Lung microvascular endothelial cell (primary cell): ENCODE measurements at places on chromosomes 5 and 9. TPM values are rescaled to one million over a fixed set of nuclear protein-coding genes. Genes with fewer than 3 reads are reported as not detected.
A peak's percentile ranks its signal among the peaks of the same experiment; 100 is the strongest.

- no peak for DNase-seq
Measured at GRCh38 chr9:135254176-135255032, 166.9 kb downstream of the OLFM1 start.

GRCh38 chr5:10393491-10393890 lies 40.0 kb downstream of the MARCHF6 start:
- DNase-seq: no peak

IL3 gene
- total RNA-seq: not detected in 2 replicates

GRCh38 chr9:5712651-5713390 lies 83.9 kb downstream of the RIC1 start:
- DNase-seq: no peak

DNA sequence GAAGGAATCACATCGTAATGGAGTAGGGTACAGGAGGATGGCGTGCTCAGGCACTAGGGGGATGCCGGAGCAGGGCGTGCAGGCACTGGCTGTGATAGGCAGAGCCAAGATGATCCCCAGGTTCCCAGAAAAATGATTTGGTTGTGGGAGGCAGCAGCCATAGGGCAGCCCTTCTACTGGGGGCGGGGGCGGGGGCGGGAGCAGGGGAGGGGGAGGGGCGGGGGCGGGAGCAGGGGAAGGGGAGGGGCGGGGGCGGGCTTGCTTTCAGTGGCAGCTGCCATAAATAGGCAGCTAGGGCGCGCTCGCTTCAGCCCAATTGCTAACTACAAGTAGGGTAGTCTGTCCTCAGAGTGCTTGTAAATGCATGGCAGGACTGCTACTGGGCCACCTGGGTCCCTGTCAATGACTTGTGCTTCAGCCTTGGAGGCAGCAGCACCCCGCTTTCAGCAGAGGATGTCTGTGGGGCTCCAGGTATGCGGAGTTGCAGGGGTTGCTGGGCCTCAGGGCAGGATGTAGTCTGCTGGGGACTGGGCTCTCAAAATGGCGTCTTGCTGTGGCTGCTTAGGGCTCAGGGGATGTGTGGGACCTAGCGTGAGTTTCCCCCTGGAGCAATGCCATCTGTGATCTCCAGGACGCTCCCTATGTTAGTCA lies 354.3 kb downstream of the RAB3C start:
- no peak for DNase-seq

CARD6 gene
- 27.0 and 50.6 TPM in 2 replicates for total RNA-seq

TMEFF1 gene
- total RNA-seq: 10.5 and 11.5 TPM in 2 replicates

DNA sequence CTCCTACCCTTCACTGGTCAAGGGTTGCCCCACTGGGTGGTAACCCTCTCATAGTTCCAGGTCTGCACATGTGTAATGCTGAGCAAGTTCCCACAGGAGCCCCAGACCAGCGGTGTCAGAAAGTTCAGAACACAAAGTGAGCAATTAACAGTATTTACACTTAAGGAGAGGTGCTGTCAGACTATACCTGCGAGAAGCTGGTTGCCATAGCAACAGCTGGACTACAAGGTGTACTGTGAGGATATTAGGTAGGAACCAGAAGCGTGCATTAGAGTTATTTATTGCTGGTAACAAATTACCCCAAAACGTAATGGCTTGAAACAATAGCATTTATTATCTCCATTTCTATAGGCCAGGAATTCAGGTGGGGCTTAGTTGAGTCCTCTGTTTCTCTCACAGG lies 317.0 kb upstream of the RPS23 start:
- no peak for DNase-seq

- peak; percentile 57 for DNase-seq
Measured at GRCh38 chr9:110135846-110136245, 72.1 kb downstream of the C9orf152 start.

IFNK gene
- total RNA-seq: not detected in 2 replicates

- DNase-seq: no peak
Measured at GRCh38 chr9:124102363-124102762, 90.8 kb downstream of the LHX2 start.

ARL14EPL gene
- under 0.01 TPM in 2 replicates for total RNA-seq

HAVCR1 gene
- not detected in 2 replicates for total RNA-seq

- no peak for DNase-seq
Measured at GRCh38 chr5:160976181-160976580, 124.2 kb upstream of the ATP10B start.

TAF11L10 gene
- total RNA-seq: not detected in 2 replicates

DNA sequence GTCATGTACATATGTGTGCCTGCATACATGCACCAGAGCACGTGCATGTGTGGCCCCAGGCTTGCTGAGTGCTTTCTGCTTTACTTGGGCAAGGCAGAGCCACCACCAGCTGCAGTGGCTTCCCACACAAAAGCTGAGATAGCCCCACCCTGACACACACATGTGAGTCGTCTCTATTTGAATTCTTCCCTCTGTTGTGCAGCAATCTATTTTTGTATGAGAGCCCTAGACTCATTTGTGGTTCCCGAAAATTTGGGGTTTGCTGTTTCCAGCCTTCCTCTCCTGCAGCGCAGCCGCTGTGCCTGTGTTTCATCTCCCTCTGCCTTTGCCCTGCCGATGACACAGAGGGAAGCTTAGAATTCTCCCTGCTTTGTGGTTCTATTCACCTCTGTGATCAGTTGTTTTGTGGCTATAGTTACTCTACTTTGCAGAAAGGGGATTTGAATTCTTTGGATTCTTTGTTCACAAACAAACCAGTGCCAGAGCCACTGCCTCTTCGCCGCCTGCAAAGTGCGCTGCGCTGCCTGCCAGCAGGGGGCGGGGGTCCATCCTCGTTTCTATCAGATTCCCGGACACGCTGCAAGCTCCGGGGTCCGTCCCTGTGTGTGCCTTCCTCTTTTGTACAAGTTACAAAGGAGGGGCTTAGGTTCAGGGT lies 95.8 kb upstream of the DAP start:
- DNase-seq: peak; percentile 45

C1QTNF2 gene
- total RNA-seq: under 0.01 and 0.20 TPM in 2 replicates

AQP7 gene
- total RNA-seq: not detected in 2 replicates

GRXCR2 gene
- not detected in 2 replicates for total RNA-seq

DNA sequence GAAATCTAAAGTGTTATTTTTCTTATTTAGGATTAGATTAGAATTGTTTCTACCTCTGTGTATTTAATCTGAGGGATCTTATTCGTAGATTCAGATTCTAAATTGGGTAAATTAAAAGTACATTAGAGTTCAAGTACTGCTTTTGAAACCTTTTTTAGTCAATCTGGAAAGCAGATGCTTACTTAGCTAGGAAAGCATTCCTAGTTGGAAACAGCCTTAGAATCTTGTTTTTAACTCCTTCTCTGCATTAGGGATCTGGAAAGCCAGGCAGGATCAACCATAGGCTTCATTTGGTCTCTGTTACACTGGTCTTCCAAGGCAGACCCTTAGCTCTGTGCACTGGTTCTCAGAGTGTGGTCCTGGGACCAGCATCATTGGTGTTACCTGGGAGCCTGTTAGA lies 247.4 kb downstream of the NR3C1 start:
- DNase-seq: no peak

DNA sequence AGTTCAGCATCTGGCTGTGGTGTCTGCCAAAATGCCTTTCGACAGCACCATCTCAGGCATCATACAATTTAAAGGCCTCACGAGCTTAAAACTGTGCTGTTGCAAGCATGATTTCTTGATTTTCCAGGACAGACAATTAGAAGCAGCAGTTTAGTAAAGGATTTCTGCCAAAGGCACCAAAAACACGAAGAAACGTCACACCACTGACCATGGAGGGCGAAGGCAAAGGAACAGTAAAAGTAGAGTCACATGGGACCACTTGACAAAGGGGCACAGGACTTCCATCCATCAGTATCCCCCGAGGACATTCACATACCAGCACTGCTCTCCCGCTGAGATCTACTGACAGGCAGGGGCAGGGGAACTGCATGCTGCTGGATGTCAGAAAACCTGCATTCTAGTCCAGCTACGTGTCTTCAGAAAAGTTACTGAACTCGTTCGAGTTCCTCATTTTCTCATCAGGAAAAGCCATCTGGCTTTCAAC lies 70.4 kb upstream of the FBXW11 start:
- no peak for DNase-seq

DNA sequence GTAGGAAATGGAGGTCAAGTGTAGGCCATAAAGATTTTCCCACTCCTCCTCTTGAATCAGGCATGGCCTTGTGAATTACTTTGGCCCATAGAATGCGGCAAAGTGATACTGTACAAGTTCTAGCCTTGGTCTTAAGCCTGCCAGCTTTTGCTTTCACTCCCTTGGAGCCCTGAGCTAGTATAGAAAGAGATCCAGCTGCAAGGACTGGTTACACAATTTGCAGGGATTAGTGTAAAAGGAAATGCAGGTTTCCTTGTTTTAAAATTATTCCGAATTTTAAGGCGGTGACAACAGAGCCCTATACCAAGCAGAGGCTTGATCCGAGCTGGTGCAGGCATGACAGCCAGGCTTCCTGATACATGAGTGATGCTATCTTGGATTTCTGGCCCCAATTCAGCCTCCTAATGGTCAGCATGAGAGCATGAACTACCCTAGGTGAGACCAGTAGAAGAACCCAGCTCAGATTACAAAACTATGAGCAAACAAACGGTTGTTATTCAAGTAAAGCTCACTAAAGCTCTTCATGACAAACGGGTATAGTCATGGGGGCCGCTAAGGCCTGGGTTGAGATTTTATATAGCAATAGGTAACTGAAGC lies 257.9 kb downstream of the DOCK8 start:
- DNase-seq: no peak

GRCh38 chr5:132746954-132747615 lies at the start of gene CCNI2:
Gene CCNI2, plus strand, starts transcription at chr5:132747426. Its CDS starts 70 bp downstream, at chr5:132747496.
- peak; percentile 28 for DNase-seq

DNA sequence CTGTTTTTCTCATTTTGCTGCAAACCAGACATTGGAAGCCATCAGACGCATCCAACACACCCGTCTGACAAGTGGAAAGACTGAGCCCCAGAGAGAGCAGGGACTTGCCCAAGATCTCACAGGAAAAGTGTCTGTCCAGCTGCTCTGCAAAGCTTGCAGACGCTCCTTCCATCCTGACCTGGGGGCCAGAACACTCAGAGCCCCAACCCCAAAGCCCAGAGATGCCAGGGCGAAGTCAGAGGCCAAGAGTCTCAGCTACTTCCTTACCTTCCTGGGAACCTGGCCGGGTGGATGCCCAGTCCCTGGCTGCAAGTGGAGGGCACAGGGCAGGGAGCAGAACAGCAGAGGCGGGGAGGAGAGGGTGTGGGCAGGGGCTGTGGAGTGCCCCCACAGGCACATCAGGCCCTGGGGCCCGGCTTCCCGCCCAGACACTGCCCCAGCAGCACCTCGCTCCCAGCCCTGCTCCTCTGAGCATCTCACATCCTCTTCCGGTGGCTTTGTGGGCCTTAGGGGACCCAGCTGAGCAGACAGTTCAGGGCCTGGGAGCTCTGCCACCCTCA lies 9.7 kb upstream of the RALGDS start:
- no peak for DNase-seq

- no peak for DNase-seq
Measured at GRCh38 chr5:63351164-63351563, 611.1 kb downstream of the HTR1A start.

NUTM2F gene
- total RNA-seq: not detected in 2 replicates

GRCh38 chr9:69877852-69878514 lies 57.4 kb downstream of the CFAP95 start:
- DNase-seq: peak; percentile 69

- DNase-seq: no peak
Measured at GRCh38 chr5:68191083-68191791, 24.3 kb upstream of the PIK3R1 start.

- DNase-seq: peak; percentile 97
Measured at GRCh38 chr9:94726495-94727191, at the start of gene AOPEP. Gene AOPEP, plus strand, starts transcription at chr9:94726699. Its CDS starts 33,085 bp downstream, at chr9:94759784.

- DNase-seq: no peak
Measured at GRCh38 chr9:130348341-130348740, 82.8 kb downstream of the HMCN2 start.

- no peak for DNase-seq
Measured at GRCh38 chr5:107674655-107675054, 3.9 kb upstream of the EFNA5 start.

- no peak for DNase-seq
Measured at GRCh38 chr5:9316733-9317132, 229.1 kb downstream of the SEMA5A start.

- DNase-seq: no peak
Measured at GRCh38 chr9:100465761-100466160, 7.2 kb upstream of the TMEFF1 start.

- no peak for DNase-seq
Measured at GRCh38 chr9:115730845-115731244, 422.7 kb upstream of the PAPPA start.

MAP1B gene
- 41.1 and 41.4 TPM in 2 replicates for total RNA-seq

ZFP2 gene
- total RNA-seq: 0.79 and 1.1 TPM in 2 replicates

FIBCD1 gene
- total RNA-seq: not detected in 2 replicates

- peak; percentile 65 for DNase-seq
Measured at GRCh38 chr9:136901516-136902258, 15.4 kb downstream of the TRAF2 start.

GRCh38 chr5:126864042-126864688 lies 87.2 kb downstream of the LMNB1 start:
- no peak for DNase-seq

FOXD4L6 gene
- total RNA-seq: under 0.01 TPM in 1 of 2 replicates, not detected in the other

NR5A1 gene
- not detected in 2 replicates for total RNA-seq

- DNase-seq: no peak
Measured at GRCh38 chr5:151084363-151084762, 3.5 kb upstream of the TNIP1 start.

GRCh38 chr5:129617206-129617605 lies 130.7 kb upstream of the MINAR2 start:
- no peak for DNase-seq

TGFBI gene
- 3.8 and 17.0 TPM in 2 replicates for total RNA-seq

- no peak for DNase-seq
Measured at GRCh38 chr5:38509185-38509584, 47.3 kb downstream of the LIFR start.

SV2C gene
- total RNA-seq: 0.20 TPM in 1 of 2 replicates, not detected in the other

- DNase-seq: no peak
Measured at GRCh38 chr5:117594166-117594565, 1019.5 kb upstream of the SEMA6A start.

DNA sequence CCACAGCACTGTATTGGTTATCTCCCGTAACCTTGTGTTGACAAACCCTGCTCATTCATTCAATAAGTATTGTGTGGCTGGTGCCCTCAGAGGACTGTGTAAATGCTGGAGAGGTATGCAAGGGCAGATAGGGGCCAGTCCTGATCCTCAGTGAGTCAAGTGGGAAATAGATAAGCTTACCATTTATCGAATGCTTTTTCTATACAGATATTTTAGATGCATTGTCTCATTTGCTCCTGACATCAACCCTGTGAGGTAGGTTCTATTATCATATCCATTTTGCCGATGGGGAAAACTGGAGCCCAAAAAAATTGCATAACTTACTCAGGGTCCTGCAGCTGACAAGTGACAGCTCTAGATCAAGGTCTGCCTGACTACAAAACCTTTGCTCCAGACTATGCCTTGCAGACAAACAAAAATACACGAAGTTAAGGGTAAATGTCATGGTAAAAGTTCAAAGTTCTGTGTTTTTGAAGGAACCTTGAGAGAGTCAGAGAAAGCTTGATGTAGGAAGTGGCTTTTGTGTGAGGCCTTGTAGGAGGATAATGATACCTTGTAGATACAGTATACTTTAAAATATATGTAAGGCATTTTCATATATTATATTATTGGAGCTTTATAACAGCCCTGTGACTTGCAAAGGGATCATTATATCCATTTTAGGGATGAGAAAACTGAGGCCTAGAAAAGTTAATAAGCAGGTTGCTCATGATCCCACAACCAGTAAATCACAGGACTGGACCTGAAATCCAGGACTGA lies 22.7 kb downstream of the CYFIP2 start:
- no peak for DNase-seq

RNF224 gene
- total RNA-seq: under 0.01 TPM in 1 of 2 replicates, not detected in the other
